ENCODE measurements at places on chromosomes 7 and 10.

GRCh38 chr10:7956508-7956907, 98.0 kb upstream of the GATA3 start:
- DNase-seq, result no peak

DNA sequence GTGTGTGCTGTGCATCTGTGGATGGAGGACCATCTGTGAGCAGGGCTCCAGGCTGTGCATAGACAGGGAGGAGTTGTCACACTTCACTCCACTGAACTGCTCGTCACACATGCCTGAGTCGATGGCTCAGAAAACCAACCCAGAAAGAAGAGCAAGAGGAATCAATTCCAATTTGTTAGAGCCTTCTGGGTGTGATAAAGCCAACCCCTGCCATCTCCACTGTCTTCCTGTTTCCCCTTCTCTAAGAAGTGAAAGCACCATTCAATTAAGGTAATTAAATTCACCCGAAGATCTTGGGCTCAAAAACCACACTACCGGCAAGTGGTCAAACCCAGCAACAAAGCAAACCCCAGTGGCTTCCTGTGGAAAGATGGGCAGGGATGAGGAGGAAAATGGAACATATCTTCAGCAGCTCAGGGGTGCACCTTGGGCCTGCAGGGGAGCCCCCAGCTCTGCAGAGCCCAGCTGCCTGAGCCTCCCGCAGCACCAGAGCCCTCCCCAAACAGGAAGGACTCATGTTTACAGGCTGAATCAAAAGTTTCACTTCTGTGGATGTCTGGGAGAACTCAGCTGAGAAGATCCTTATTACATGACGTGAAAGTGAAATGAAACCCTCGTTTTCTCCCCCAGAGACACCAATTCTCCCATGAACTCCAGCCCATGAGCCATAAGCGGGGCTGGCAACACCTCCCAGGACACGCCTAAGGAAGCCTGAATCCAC, 10.9 kb downstream of the C10orf71 start:
- no peak for DNase-seq

GRCh38 chr10:124010563-124011131, 82.8 kb downstream of the CHST15 start:
- no peak for DNase-seq

DNA sequence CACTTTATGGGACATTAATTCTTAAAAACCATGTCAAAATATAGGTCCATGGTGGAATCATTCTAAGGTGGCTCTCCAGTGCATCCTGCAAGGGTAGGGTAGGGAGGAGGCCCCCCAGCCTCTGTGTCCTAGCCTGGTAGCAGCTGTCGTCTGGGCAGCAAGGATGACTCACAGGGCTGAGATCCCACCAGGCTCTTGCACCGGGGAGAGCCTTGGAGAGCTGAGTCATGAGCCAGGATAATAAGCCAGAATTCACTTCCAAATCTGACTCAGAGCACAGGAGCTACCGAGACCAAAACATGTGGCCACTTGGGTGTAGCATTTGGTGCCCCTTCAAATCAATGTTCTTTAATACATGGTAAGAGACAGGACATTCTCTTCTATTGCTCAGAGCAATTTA, 298.5 kb downstream of the NEBL start:
- DNase-seq, result no peak

- no peak for DNase-seq
These were observed 50.2 kb upstream of the CDK1 start for GRCh38 chr10:60728056-60728455.

GRCh38 chr10:21402606-21403083, 122.8 kb downstream of the SKIDA1 start:
- DNase-seq, result no peak

GRCh38 chr7:98735801-98736200, 118.7 kb downstream of the NPTX2 start:
- no peak for DNase-seq

- no peak for DNase-seq
These were observed 198.1 kb upstream of the LYZL2 start for GRCh38 chr10:30827531-30828120.

DNA sequence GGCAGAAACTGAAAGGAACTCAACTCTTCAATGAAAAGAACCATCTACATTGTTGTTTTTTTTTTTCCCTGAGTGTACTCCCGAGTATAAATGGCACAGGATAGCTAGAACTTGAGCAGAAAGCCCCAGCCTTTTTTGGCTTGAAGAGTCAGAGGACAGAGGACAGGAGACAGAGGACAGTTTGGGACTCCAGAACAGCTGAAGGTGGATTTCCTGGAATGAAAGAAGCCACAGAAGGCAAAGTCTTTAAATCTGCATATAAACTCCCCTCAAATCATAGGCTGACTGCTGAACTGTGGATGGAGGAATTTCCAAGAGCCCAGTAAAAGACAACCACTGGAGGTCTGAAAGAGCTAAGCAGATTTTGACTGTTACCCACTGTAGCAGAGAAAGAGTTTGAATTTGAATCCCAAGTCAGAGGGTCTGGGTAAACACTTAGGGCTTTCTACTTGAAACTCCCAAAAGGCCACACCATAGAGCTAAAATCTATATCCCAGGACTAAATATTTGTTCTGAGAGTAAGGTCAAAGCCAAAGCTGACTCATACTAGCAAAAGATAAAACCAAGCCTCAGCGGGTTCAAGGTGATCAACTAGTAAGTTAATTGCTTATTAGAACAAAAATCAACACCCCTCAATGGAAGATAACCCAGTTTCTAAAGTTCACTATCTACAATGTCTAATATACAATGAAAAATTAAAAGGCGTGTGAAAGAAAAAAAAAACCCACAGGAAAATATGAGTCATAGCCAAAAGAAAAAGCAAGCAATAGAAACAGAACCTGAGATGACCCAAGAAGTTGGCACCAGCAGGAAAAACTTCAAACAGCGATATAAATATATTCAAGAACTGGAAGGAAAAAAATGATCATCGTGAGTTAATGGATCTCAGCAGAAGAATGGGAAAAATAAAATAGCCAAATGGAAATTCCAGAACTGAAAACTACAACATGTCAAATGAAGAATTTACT, 1.8 kb upstream of the OPN1SW start:
- no peak for DNase-seq

GRCh38 chr10:131167036-131167860, 144.3 kb downstream of the TCERG1L start:
- no peak for DNase-seq

DNA sequence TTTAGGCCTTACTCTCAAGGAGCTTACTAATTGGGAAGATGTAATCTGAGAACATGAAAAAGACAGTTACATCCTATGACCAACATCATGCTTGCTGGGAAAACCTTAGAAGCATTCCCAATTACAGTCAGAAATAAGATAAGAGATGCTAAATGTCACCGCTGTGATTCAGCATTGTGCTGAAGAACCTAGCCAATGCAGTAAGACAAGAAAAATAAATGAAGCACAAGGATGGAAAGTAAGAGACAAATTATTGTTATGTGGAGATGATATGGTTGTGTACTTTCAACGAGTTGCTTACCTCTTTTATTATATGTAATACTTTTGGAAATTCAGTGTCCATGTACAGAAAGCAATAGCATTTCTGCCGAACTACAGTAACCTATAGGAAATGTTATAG, 104.8 kb downstream of the RBM20 start:
- DNase-seq, result no peak

DNA sequence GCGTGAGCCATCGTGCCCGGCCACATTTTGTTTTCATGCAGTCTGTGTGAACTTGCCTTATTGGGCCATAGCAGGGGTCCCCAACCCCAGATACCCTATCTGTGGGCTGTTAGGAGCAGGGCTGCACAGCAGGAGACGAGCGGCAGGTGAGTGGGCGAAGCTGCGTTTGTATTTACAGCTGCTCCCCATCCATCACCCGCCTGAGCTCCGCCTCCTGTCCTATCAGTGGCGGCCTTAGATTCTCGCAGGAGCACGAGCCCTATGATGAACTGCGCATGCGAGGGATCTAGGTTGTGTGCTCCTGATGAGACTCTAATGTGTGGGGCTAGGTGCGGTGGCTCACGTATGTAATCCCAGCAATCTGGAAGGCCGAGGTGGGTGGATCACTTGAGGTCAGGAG, 293.9 kb downstream of the CAMK1D start:
- no peak for DNase-seq

- no peak for DNase-seq
These were observed 218.3 kb downstream of the FAM107B start for GRCh38 chr10:14556285-14556956.

- no peak for DNase-seq
These were observed 164.8 kb downstream of the WDR11 start for GRCh38 chr10:121015916-121016315.

DNA sequence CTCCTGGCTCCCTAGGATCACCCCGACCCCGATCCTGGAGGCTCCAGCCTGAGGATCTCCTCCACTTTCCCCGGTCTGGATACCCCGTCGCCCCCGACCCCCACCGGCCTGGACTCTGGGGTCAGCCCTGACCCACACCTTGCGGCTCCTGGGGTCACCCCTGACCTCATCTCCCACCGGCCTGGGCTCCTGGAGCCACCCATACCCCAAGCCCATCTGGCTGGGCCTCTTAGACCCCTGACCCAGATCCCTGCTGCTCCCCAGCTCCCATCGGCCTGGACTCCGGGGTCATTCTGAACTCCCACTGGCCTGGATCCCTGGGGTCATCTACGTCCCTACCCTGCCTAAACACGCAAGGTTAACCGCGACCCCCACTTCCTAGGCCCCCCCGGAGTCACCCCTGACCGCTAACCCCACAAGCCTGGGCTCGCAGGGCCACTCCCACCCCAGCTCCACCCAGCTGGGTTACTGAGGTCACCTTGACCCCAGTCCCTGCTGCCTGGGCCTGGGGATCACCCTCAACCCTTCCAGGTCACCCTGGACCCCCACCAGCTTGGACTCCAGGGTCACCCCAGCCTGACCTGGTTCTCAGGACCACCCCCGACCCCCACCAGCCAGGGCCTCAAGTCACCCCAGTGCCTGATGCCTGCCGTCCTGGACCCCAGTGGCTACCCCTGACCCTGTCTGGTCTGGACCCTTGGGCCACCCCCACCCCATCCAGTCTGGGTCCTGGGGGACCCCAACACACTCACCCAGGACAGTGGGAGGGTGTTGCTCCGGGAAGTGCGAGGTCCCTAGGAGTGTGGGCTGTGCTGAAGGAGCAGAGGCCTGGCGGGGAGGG, 1.2 kb downstream of the FOXK1 start:
- DNase-seq, result no peak

- DNase-seq, result no peak
These were observed 31.3 kb downstream of the GBX1 start for GRCh38 chr7:151135866-151136843.

DNA sequence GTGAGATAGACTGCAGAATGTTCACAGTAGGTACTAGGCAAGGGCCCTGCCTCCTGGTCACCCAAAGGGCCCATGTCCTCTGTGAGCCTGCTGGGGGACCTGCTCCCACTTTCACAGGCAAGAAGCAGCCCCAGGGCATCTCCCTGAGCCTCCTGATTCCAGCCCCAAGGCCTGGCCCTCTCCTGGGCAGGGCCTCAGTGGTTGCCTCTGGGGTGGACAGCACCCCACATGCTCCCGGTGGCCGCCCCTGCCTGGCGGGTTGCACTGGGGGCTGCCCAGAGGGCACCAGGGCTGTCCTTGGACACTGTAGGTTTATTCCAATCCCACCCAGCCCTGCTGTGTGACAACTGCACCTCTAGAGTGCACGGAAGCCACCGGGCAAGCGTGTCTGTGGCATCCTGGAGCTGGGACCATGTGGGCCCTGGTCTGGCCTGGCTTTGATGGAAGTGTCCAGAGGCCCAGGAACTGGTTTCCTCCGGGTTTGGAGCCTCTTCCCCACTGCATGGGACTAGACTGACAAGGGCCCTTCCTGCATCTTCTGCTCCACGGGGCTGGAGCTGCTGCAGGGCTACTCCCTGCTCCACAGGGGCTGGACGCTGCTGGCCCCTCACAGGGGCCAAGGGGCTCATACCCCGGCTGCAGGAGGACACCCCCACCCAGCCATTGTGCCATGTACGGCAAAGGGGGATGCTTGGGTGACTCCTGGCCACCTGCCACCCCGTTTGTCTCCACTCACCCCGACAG, 25.0 kb upstream of the SYCE1 start:
- DNase-seq, result no peak

DNA sequence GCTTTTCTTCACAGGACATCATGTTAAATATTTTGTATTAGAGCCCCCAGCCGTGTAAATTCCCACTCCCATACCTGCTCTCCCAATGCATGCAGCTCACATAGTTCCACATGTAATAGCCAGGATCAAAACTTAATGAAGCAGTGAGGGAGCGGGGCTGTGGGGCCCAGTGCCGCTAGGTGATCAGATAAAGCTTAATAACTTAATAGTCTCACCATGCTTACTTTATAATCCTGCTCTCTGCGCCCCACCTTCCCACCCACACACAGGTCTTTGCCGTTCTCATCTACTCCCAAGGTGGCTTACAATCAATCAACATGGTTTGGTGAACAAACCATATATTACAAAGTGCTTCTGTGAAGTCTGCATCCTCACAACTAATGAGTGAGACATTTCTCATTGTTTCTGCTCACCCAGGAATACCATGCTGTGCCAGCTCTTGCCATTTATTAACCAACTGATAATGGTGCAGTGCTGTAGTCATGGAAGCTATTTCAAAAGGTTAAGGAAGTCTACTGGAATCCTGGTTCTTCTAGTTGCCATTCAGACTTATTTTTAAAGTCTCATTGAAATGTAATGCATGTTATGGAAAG, 156.4 kb downstream of the CTTNBP2 start:
- no peak for DNase-seq

Measured in cortex of kidney (tissue), 1 donor.